Ureter (tissue), 1 donor: ENCODE measurements at places on chromosomes 2 and 18.

- no peak for DNase-seq
Observed at GRCh38 chr2:80489717-80490116, 185.2 kb upstream of the LRRTM1 start.

GRCh38 chr2:78928502-78928901 is 97.0 kb upstream of the REG3G start:
- no peak for DNase-seq

DNA sequence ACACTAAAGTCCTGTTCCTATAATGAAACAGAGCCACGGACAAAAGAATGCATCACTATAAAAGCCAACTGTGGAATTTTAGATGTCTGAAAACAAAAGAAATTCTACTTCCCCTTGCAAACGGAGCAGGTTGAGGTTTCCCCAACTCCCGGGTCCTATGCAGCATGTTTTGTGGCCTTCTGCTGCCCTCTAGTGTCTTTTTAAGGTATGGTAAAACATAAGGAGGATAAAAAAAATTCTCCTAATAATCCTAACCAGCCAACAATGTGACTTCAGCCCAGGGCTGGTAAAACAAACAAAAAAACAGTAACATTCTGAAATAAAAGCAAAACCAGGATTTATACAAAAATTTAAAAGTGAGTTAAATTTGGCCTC is 539.5 kb downstream of the NRXN1 start:
- DNase-seq = peak; percentile 47

DNA sequence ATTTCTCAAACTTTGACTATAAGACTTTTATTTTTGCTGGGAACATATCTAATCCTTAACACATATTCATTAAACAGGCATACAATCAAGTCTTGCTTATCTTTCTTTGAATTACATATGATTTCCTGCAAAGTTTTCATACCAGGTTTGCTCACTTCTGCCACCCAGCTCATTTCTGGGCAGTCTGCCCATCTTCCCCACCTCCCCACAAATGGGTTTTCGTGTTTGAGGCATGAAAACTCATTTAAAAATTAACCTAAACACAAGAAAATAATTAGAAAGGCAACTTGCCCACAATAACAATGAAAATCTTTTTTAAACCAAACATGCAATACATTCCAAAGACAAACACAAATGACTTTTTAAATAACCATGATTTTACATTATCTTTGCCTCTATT is 3.4 kb downstream of the CHST9 start:
- DNase-seq = no peak

DNA sequence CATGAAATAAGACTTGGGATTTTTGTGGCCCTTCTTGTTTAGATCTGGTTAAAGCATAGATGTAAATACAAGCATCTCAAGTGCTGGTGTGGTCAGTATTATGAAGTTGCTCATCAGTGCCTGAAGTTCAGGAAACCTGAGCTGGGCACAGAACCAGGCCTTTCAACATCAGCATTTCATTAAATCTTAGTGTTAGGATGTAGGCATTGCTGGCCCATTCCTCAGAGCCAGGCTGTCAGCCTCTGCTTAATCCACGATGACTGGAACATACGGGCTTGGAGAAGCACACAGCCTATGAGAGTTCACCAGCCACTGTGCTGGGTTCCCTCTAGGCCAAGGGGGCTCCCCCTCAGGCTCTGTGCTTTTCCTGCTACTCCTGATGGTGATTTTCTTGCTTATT is 270.2 kb downstream of the EN1 start:
- no peak for DNase-seq

GRCh38 chr2:72204156-72204785 is 56.6 kb upstream of the CYP26B1 start:
- DNase-seq = no peak

GRCh38 chr18:74069178-74070050 is 78.2 kb downstream of the FBXO15 start:
- no peak for DNase-seq

DNA sequence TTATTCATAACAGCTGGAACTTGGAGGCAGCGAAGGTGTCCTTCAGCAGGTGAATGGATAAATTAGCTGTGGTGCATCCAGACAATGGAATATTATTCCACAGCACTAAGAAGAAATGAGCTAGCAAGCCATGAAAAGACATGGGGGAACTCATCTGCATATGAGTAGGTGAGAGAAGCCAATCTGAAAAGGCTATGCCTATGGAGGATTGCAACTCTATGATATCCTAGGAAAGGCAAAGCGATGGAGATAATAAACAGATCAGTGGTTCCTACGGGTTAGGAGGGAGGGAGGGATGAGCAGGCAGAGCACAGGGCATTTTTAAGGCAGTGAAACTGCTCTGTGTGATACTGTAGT is 66.2 kb downstream of the ODC1 start:
- DNase-seq = no peak

- DNase-seq = no peak
Observed at GRCh38 chr18:74148543-74149070, 284 bp downstream of the TIMM21 start.

DNA sequence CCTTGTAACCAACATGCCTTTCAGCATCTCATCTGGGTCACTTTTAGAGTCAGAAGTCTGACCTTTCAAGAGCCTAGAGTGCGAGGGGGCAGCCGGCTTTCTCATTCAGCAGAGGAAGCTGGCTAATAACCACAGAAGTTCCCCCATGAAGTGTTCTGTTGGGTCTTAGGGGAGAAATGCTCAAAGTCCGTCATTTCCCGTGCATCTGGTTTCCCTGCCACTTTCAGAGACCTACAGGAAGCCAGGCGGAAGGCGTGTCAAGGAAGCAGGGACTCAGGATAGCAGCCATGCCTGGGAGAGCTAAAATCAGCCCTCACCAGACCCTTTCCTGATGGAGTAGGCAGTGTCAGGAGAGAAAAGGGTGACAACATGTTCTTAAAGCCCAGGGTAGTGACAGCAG is 301.8 kb upstream of the ID2 start:
- DNase-seq = no peak

DNA sequence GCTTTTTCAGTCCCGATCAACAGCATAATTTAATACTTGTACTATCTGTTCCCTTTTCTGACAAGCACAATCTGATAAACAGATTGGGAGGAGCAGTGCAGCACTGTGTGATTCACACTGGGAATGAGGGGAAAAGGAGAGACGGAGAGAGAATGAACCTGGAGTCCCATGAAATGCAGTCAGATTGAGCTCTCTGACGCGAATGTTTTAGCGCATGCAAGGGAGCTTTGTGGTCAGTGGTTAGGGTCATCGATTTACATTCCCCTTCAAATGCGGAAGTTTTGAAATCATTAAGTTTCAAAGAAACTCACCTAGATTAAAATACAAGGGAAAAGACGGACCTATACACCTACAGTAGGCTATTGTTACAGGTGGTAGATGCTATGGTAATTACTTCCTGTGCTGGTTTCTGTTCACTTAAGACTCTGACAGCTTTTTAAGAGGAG is 99.6 kb downstream of the KCTD1 start:
- DNase-seq = no peak

GRCh38 chr18:59893971-59894370 is 5.8 kb upstream of the PMAIP1 start:
- no peak for DNase-seq

DNA sequence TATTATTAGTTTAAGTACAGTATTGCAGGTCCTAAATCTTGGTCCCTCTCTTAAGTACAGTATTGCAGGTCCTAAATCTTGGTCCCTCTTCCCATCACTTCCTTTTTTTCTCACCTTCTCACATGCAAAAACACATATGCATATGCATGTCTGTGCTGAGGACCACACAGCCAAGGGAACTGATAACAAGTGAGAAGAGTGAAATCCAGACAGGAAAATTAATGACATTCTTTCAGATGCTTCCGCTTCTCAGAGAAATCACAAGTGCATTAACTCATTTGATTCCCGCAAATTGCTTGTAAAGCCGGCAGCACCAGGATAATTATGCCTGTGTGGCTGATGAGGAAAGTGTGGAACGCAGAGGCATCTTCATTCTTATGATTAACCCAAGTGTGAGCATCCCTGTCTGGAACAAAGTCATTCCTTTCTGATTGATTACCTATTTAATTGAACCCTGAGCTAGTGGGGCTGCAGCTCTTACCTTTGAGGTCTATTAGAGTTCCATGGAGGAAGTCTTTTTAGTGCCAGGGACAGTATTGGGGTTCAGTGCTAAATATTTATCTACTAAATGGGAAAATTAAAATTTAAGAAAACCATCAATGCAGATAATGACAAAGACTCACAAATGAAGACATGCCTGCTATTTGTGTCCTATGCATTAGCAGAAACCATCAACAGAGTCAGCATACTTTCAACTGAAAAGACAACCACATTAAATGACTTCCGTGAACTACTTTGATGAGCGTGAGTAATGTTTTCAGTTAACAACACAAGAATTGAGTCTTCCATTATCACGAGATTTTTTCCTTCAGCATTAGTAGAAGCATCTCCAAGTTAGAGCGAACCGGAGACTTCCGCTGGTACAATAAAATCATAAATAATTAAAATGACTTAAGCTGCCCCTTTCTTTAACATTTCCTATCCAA is 220.4 kb upstream of the SLC35G4 start:
- DNase-seq = no peak

- no peak for DNase-seq
Observed at GRCh38 chr2:41486948-41487347, 560.9 kb upstream of the PKDCC start.

DNA sequence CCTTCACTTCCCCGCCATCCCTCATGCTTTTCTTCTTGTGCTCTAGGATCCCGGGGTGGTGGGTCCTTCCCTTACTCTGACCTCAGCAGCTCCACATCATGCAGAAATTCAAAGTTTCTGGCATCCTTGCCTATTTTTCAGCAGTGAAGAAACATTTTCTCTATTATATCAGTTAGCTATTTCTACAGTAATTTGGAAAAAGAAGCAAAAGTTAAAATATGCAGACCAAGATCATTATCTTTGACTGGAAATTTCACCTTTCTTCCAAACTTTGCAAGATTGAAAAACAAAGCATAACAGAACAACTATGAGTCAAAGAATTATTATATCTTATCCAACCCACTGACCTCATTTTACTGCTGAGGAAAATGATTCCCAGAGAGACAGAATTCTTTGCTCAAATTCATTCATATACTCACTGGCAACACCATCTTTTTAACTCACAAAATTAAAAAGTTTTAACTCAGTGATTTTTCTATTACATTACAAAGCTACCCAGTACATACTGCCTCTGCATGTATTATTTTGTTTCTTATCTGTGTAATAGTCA is 40.5 kb downstream of the ANTXR1 start:
- DNase-seq = no peak

GRCh38 chr18:33804258-33804657 is 226.2 kb downstream of the ASXL3 start:
- DNase-seq = no peak
